CD4-positive, alpha-beta T cell treated with Interferon gamma for 1 hour (primary cell): ENCODE measurements at places on chromosomes 4 and X.

GRCh38 chr4:48546336-48546735 is 56.3 kb downstream of the ZAR1 start:
- DNase-seq: no peak

DNA sequence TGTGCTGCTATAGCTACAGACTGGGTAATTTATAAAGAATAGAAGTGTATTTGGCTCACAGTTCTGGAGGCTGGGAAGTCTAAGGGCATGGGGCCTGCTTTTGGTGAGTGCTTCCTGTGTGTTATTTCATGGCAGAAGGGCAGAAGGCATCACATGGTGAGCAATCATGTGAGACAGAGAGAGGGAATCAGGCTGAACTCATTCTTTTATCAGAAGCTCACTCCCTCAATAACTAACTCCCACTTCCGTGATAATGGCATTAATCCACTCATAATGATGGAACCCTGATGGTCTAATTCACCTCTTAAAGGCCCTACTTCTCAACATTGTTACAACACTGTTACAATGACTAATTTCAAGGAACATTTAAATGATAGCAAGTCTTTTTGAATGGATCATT is 129.4 kb downstream of the FAT4 start:
- DNase-seq: no peak

DNA sequence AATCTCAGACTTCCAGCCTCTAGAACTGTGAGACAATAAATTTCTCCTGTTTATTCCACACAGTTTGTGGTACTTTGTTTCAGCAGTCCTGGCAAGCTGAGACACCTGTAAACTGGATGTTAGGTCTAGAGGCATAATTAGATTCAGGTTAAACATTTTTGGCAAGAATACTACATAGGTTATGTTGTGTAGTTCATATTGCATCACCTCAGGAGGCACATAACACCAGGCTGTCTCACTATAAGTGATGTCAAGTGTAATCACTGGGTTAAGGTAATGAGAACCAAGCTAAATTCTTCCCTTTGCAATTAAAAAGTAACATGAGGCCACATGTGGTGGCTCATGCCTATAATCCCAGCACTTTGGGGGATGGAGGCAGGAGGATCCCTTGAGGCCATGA is 214.2 kb downstream of the ZNF674 start:
- DNase-seq: no peak

DNA sequence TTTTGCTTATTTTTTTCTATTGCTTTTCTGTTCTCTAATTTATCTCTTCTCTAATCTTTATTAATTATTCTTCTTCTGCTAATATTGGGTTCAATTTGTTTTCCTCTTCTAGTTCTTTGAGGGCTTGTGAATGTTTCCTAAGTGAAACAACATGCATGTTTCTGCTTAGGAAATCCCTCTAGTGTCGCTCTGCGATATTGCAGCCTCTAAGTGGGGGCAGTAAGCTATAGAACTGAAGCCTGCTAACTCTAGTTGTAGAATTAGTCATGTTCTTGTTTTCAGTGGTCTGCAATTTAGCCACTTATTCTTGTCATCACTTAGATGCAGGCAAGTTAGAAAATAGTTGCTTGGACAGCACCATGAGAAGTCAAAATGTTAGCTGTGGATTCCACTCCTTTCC is 222.6 kb downstream of the SPIN4 start:
- DNase-seq: no peak

DNA sequence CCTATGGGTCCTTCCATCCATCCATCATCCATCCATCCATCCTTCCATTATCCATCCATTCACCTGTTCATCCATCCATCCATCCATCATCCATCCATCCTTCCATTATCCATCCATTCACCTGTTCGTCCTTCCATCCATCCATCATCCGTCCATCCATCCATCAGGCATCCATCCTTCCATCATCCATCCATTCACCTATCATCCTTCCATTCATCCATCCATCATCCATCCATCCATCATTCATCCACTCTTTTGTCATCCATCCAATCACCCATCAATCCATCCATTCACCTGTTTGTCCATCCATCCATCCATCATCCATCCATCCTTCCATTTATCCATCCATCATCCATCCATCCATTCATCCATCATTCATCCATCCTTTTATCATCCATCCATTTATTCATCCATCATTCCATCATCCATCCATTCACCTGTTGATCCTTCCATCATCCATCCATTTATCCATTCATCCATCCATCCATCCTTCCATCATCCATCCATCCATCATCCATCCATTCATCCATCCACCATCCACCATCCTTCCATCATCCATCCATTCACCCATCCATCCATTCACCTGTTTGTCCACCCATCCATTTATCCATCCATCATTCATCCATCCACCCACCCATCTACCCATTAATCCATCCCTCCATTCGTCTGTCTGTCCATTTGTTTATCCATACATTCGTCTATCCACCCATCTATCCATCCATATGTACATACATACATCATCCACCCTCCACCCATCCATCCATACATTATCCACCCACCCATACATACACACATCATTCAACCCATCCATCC is 34.8 kb downstream of the SH3TC1 start:
- DNase-seq: no peak
